Ammon's horn (tissue), 1 donor: ENCODE measurements at places on chromosomes 3 and 15.

GRCh38 chr3:24182756-24183155 is 237.7 kb downstream of the NR1D2 start:
- no peak for DNase-seq

DNA sequence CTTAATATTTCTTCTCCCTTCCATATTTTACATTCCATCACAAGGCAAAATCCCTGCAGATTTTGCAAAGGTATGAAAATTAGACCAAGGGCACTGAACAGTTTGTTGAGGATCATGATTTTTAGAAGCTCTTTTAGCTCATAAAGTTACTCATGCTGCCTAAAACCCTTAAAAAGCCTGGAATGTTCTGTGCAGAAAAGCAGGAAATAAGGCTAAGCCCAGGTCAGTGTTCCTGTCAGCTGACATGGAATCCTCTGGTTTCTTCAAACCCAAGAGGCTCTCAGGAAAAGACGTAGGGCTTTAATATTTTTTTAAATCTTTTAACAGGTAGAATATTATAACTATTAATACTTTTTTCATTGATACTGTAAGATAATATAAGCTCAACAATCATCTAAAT is 8.2 kb downstream of the CBLB start:
- DNase-seq = no peak

- DNase-seq = no peak
Measured at GRCh38 chr15:37818152-37818677, 116.2 kb upstream of the TMCO5A start.

DNA sequence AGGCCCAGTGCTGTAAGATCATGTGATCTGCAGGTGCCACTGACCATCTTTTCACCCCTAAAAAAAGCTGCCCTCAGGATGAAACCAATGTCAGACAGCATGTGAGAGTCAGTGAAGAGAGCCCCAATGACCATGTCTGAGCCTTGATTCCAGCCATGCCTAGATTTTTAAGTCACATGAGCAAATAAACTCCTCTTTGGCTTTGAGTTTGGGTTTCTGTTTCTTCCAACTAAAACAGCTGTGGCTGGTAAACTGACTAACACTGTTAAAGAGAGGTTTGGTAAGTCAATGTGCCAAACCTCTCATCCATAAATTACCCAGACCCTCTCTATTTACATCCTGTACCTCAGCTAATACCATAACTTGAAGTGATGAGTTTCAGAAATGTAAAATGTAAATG is 8.3 kb downstream of the MYO5A start:
- DNase-seq = no peak

DNA sequence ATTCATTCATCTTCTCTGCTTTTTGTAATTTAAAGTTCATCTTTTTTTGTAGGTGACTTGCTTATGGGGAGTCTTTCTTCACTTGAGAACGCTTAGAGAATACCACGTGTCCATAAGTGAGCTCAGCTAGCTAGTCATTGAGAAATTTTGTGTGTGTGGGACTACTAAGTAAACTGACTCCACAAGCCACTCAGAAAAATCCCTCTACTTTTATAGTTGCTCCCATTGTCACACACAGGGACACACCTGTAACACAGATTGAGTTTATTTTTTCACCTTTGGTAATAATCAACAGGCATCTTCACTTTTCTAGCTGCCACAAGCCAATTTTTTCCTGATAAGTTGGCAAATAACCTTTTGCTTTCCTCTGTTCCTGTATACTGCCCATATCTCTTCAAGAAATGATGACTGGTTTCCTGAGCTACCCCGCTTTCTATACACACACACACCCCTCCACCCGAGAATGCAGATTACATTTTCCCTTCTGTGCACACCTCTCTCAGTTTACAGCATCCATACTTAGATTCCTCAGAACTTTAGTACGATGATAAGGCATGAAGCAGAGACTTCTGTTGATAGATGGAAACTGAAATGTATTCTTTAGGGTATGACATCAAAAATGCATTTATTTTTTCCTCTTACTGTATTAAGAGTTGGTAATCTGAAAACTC is 4.6 kb downstream of the TSC22D2 start:
- peak; percentile 57 for DNase-seq

DNA sequence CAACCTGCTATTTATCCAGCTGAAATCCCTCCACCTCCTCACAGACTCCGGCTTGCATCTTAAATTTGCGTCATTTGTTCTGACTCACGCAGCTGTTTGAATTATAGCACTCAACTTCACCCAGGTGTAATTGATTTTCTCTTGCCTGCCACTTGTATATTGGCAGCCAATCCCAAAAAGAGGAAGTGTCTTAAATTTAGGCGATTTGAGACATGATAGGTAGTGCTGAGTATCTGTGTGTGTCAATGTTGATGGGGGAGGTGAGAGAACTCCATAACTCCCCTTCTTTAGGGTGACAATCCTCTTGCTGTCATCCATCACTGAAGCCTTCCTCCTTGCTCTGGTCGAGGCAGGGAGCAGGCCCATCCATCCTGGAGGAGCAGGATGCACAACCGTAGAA is 77.2 kb upstream of the TPRG1 start:
- no peak for DNase-seq

GRCh38 chr3:16695710-16696109 is 90.5 kb upstream of the DAZL start:
- DNase-seq = no peak

GRCh38 chr15:38627689-38628277 is 63.2 kb upstream of the RASGRP1 start:
- DNase-seq = no peak

DNA sequence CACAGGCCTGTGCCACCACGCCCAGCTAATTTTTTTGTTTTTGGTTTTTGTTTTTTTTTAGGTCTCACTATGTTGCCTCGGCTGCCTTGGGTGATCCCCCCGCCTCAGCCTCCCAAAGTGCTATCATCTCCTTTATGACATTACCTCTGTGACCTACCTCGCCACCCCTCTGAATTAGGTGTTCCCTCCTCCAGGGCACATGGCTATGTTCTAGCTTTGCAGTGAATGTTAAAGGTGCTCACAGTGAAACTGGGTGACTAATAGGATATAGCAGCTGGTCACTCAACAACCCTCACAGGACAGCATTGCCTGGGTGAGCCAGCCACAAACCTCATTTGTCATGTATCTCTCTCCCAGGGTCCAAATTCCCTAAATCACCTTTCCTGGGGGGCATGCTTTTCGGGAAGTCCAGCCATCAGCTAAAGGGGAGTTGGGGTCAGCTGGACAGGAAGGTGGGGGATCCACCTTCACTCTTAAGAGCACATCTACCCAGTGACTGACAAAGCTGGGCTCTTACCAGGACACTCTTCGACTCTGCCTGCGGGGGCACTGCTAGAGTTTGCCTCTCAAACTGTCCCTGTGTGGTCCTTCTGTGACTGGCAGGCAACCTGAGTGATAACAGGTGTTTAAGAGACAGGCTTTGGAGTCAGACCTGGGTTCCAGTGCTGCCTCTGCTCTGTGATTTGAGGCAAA is 1.6 kb upstream of the TTLL3 start:
- no peak for DNase-seq

GRCh38 chr15:63626955-63627354 is 29.8 kb downstream of the FBXL22 start:
- DNase-seq = no peak

DNA sequence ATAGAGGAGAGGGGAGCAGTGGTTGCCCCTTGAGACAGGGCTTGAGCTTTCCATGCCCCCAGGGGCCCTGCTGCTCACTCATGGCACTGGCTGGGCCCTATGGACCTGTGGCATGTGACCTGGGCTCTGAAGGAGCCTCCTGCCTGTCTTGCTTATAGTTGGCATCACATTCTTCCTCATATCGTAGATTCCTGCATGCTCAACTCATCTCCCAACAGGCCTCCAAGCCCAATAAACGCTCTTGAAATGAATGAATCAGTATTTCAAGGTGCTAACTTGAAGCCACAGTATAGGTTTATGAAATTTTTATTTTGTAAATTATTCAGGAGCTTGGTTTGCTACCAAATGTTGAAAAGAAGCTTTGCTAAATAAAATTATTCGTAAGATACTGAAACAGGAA is 93.3 kb upstream of the SLC7A14 start:
- DNase-seq = no peak

DNA sequence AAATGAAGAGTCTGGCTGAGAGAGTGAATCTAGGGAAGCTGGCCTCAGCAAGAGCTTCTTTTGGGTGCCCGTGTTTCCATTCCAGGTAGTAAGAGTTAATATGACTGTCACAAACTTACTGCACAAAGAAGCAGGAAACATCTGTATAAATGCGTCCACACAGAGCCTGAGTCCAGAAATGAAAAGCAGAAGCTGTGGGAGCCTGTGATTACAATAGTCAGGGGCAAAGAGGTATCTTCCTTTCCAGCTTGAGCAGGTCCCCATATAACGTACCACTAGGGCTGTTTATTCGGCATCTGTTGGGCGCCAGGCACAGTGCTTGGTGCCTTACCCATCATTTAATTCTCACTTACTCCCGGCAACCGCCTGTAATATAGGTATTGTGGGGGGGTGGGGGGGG is 40.5 kb upstream of the B3GNT5 start:
- DNase-seq = peak; percentile 59

GRCh38 chr3:39644176-39644575 is 165.2 kb upstream of the MYRIP start:
- no peak for DNase-seq

DNA sequence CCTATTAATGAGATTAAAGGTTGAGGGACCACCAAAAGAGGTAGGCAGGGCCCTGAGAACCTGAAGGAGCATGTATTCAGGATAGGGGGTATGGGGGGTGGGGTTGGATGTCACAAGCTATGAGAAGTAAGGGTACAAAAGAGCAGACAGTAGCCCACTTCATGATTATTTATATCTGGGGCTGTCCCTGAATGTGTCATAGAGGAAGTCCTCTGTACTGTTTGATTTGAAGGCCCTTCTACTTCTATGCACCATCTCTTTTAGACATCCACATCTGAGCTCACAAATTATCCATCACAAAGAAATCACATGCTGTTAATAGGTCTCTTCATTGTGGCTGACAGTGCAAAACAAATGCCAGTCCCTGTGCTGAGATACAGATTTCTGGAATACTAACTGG is 68.6 kb downstream of the FHIT start:
- no peak for DNase-seq

- no peak for DNase-seq
Measured at GRCh38 chr15:66714543-66714981, 12.5 kb downstream of the SMAD6 start.

DNA sequence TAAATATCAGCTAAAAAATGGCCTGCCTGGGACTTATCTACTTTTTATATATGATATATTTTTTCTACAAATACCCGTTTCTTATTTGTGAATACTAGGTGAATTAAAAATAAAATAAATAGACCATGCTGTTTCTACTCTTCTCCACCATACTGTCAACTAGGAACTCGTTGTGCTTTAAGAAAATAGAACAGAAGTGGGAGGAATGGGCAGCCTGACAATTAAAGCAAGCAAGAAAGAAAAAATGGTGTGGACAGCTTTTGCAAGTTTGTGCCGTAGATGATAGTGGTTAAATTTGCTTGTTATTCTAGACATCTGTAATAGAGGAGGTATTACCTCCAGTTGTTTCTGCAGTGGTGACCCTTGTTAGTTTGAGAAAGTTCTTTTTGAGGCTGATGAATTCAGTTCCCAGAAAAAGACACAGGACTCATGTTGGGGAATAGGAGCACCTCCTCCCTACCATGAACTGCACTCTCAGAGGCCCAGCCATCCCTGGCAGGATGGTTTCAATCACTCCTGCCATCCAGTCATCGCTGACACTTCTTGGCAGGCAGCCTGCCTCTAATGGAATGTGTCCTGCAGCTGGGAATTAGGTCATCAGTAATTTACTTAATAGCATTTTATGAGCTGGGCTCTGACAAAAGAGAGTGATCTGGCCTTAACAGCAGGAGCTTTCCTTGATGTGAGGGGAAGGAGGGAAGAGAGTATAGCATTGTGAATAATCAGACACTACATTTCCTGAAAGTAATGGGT is 105.0 kb upstream of the GAP43 start:
- no peak for DNase-seq

GRCh38 chr3:25088284-25088683 is 339.8 kb upstream of the RARB start:
- DNase-seq = no peak

GRCh38 chr3:81876826-81877225 is 115.4 kb upstream of the GBE1 start:
- DNase-seq = no peak

DNA sequence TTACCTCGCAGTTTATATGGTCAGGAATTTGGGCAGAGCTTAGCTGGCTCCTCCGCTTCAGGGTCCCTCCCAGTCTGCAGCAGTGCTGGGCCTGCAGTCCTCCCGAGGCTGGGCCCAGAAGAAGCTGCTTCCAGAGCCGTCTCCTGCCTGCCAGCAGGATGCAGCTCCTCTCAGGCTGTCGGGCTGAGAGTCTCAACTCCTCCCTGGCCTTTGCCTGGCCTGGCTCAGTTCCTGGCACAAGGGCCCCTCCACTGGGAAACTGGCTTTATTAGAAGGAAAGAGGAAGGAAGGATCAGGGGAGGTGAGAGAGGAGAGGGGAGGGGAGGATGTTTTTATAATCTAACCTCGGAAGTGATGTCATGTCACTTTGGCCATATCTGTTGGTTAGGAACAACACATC is 72.8 kb downstream of the GABRG3 start:
- no peak for DNase-seq

DNA sequence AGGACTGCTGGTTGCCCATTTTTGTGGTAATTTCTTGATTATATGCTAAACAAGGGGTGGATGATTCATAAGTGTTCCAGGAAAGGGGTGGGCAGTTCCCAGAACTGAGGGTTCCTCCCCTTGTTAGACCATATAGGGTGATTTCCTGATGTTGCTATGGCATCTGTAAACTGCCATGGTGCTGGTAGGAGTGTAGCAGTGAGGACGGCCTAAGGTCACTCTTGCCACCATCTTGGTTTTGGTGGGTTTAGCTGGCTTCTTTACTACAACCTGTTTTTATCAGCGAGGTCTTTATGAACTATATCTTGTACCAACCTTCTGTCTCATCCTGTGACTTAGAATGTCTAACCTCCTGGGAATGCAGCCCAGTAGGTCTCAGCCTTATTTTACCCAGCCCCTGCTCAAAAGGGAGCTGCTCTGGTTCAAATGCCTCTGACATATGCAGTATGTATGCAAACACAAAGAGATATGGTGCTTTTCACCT is 46.2 kb downstream of the C3orf38 start:
- no peak for DNase-seq

GRCh38 chr15:80473286-80474223 is 69.4 kb downstream of the ARNT2 start:
- no peak for DNase-seq

DNA sequence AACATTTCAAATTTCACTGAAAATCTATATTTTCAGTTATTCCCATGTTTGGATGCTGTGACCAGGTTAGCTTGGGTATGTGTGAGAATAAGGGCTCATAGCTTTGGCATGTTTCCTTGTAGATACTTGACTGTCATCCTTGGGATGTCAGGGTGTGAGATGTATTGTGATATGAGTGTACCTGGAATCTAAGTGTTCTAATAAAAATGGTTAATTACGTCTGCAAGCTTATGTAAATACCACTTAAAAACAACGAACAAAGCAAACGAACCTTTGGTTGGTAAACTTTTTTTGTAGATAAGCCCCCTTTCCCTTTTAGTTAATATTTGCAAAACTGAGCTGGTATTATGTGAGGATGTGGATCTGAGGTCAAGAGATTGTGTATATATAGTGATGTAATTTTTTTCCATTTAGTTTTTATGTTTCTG is 63.5 kb downstream of the FNDC3B start:
- no peak for DNase-seq
